Tibial artery (tissue), 4 donors: ENCODE measurements at places on chromosomes 11 and 22.

- H3K27me3 ChIP-seq: no peaks in the 10 kb centered on the region
- no peaks in the 10 kb centered on the region for H3K4me1 ChIP-seq
- no peak overlapping the region for H3K27ac ChIP-seq
- no peak for DNase-seq
- no peaks in the 10 kb centered on the region for H3K36me3 ChIP-seq
Measured at GRCh38 chr22:45832180-45832579, 144.8 kb downstream of the WNT7B start.

- H3K4me3 ChIP-seq: no peak overlapping the region
- H3K27ac ChIP-seq: no peak overlapping the region
- no peak for DNase-seq
Measured at GRCh38 chr11:32420937-32421901, 14.1 kb downstream of the WT1 start.

- no peaks in the 10 kb centered on the region for H3K36me3 ChIP-seq
- no peak overlapping the region for H3K4me3 ChIP-seq
- DNase-seq: no peak
- peaks cover 29% of the 10 kb centered on the region for H3K4me1 ChIP-seq
Measured at GRCh38 chr11:133961890-133962289, 5.1 kb upstream of the IGSF9B start.

DNA sequence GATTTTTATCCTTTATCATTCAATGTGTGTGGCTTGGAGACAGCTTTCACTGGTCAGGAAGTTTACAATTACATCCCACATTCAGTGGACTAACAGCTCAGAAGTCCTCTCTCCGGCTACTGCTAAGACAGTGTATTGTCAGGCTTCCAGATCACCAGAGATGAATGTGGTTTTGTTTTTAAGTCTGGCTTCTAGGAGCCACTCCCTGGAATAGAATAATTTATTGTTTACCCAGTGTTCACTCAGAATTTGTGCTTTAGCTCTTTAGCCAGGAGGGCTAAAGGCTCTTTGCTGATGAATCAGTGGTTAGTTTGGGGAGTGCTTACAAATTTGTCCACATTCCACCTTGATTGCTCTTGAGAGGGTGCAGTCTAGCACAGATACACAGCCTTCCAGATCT lies 26.5 kb downstream of the TRIM77 start:
- H3K27me3 ChIP-seq: no peaks in the 10 kb centered on the region
- H3K27ac ChIP-seq: no peak overlapping the region
- no peaks in the 10 kb centered on the region for H3K4me1 ChIP-seq
- DNase-seq: no peak

DNA sequence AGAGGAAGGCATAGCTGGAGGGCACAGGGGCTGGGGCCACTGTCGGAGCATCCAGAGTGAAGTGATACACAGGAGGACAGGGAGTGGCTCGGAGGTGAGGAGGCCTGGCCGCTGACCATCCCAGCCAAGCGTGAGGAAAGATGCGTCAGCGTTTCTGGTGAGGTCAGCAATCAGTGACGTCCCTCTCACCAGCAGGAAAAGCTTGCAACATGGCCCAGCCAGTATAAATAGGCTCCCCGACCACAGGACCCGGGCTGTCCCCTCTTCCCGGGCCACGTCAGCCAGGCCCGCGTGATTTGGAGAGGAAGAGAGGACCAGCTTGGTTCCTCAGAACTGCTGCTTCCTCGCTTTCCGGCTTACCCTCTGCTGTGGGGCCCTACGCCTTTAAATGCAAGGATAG lies 4.2 kb upstream of the OSM start:
- DNase-seq: peak; percentile 89
- H3K27ac ChIP-seq: no peak overlapping the region
- H3K27me3 ChIP-seq: no peaks in the 10 kb centered on the region
- H3K4me3 ChIP-seq: no peak overlapping the region
- H3K36me3 ChIP-seq: no peaks in the 10 kb centered on the region
- H3K4me1 ChIP-seq: no peaks in the 10 kb centered on the region

- no peak overlapping the region for H3K4me3 ChIP-seq
- H3K27me3 ChIP-seq: no peaks in the 10 kb centered on the region
- peaks cover 29% of the 10 kb centered on the region for H3K36me3 ChIP-seq
- H3K4me1 ChIP-seq: peaks cover 30% of the 10 kb centered on the region
- DNase-seq: no peak
Measured at GRCh38 chr22:30953206-30953605, 15.4 kb downstream of the MORC2 start.

GRCh38 chr11:92304271-92304670 lies 79.7 kb downstream of the FAT3 start:
- no peak for DNase-seq
- H3K4me1 ChIP-seq: no peaks in the 10 kb centered on the region
- no peaks in the 10 kb centered on the region for H3K27me3 ChIP-seq
- H3K27ac ChIP-seq: no peak overlapping the region
- no peak overlapping the region for H3K4me3 ChIP-seq

DNA sequence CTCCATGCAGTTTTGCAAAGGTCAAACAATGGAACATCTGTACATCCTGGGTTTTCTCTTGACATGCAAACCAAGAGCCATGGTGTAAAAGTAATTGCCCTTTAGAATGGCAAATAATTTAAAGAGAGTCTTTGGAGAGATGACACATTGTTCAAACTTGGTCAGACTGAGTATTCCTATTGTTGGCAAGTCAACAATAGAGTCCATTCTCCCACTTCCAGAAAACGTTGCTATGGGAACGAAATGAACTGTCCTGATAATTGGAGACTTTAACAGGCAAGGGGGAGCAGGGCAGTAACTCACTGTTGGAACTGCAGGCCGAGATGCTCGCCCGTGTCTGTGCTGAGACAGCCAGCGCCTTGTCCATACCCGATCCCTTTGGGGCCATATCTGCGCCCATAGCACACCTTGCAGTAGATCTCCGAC lies 13.9 kb downstream of the CSRP3 start:
- H3K27me3 ChIP-seq: no peaks in the 10 kb centered on the region
- H3K27ac ChIP-seq: no peak overlapping the region
- no peak overlapping the region for H3K4me3 ChIP-seq
- H3K4me1 ChIP-seq: no peaks in the 10 kb centered on the region
- H3K36me3 ChIP-seq: no peaks in the 10 kb centered on the region
- no peak for DNase-seq

GRCh38 chr11:130808541-130808940 lies 107.7 kb downstream of the SNX19 start:
- no peaks in the 10 kb centered on the region for H3K4me1 ChIP-seq
- H3K4me3 ChIP-seq: no peak overlapping the region
- peaks cover 5% of the 10 kb centered on the region for H3K27me3 ChIP-seq
- no peaks in the 10 kb centered on the region for H3K36me3 ChIP-seq

- H3K27ac ChIP-seq: no peak overlapping the region
- H3K36me3 ChIP-seq: no peaks in the 10 kb centered on the region
- H3K4me3 ChIP-seq: no peak overlapping the region
- DNase-seq: no peak
- peaks cover 5% of the 10 kb centered on the region for H3K27me3 ChIP-seq
Measured at GRCh38 chr11:116544721-116545120, 228.1 kb downstream of the BUD13 start.

DNA sequence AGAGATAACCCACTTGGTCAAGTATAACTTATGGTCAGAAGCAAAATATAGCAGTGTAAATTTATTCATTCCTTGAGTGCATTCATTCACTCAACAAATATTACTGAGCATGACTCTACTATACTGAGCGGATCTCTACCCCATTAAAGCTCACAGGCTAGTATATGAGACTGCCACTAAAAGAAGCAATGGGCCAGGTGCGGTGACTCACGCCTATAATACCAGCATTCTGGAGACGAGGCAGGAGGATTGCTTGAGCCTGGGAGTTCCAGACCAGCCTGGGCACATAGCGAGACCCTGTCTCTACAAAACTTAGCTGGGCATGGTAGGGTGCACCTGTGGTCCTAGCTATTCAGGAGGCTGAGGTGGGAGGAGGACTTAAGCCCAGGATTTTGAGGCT lies 197.6 kb upstream of the BLID start:
- no peak overlapping the region for H3K4me3 ChIP-seq
- H3K4me1 ChIP-seq: no peaks in the 10 kb centered on the region
- no peak overlapping the region for H3K27ac ChIP-seq
- DNase-seq: no peak
